ENCODE measurements at places on chromosomes 11 and 22. TPM values are rescaled to one million over a fixed set of nuclear protein-coding genes. Genes with fewer than 3 reads are reported as not detected.
A peak's percentile ranks its signal among the peaks of the same experiment; 100 is the strongest.

Gene SCARF2
- polyA plus RNA-seq: 1.4 TPM

Gene PELI3
- 13.2 TPM for polyA plus RNA-seq

Gene PDHX
- polyA plus RNA-seq: 17.5 TPM

Gene XKR3
- not detected for polyA plus RNA-seq

GRCh38 chr11:99887481-99887880 lies 799.6 kb upstream of the ARHGAP42 start:
- no peak overlapping the region for H3K27ac ChIP-seq
- H3K36me3 ChIP-seq: no peaks in the 10 kb centered on the region
- H3K4me3 ChIP-seq: no peak overlapping the region
- H3K4me1 ChIP-seq: no peaks in the 10 kb centered on the region
- H3K27me3 ChIP-seq: no peaks in the 10 kb centered on the region

DNA sequence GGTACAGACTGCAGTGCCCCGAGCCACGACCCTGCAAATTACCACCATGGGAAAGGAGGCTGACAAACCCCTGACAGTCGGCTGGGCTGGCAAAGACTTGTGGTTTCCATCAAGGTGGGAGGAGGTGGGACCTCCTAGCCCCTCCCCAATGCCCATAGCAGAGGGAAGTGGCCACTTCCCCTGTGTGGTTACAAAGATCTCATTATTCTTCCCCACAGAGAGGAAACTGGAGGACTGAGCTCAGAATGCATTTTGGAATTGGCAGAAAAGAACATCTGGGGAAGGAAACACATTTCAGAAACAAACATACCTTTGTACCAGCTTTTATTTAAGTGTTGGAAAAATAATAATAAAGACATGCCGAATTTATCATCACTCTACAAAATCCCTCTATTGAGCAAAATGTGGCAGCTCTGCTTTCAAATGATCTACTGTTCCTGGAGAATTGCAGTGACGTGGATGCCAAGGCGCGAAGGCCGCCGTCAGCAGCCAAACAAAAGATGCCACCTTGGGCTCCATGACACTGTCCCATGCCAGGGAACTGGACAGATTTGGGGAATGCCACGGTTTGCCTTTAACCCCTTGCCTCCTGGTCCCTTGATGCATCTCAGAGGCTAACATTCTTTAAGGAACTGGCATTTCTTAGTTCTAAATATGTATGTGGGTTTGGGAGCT lies 169.6 kb downstream of the CRYBB2 start:
- no peak overlapping the region for H3K27ac ChIP-seq
- H3K36me3 ChIP-seq: no peaks in the 10 kb centered on the region
- no peak overlapping the region for H3K4me3 ChIP-seq
- DNase-seq: peak; percentile 39
- H3K27me3 ChIP-seq: no peaks in the 10 kb centered on the region

DNA sequence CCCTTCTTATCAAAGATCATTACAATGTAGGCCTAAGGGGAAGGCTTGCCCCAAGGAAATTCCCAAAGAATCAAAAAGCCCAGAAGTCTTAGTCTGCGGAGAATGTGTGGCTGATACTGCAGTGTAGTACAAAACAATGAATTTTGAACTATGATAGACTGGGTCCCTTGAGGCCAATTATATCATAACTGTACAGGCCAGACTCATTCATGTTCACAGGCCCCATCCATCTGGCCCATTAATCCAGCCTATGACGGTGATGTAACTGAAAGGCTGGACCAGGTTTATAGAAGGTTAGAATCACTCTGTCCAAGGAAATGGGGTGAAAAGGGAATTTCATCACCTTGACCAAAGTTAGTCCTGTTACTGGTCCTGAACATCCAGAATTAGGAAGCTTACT lies 35.2 kb downstream of the IGLL1 start:
- H3K27me3 ChIP-seq: no peaks in the 10 kb centered on the region
- no peaks in the 10 kb centered on the region for H3K4me1 ChIP-seq

- peaks cover 7% of the 10 kb centered on the region for H3K4me1 ChIP-seq
- H3K4me3 ChIP-seq: no peak overlapping the region
Observed at GRCh38 chr11:73176145-73176873, 34.2 kb upstream of the FCHSD2 start.

DNA sequence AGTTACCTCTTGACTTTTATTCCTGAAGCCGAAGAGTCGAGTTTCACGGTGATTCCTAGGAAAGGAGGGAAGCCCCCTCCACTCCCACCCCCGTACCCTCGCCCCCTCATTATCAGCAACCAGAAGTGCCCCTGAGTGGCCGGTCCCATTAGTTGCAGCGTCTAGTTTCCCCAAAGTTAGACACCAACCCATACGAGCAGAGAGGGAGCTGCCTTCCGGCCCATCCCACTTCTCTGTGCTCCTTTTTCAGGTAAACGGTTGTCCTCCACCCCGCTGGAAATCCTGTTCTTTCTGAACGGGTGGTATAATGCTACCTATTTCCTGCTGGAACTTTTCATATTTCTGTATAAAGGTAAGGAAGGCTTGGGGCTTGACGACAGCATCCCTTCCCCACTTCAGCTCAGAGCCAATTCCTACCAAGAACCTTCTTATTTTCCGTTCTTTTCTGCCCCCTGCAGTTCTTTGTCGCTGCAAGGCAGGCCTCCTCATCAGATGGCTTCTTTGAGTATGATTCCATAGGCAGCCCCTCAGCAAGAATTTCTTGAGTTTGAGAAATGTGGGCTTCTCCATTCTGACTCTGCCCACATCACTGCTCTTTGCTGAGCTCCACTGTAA lies 701 bp downstream of the TMEM216 start:
- H3K4me3 ChIP-seq: peak overlapping the region; percentile 90
- peak overlapping the region; percentile 67 for H3K27ac ChIP-seq
- DNase-seq: no peak
- no peaks in the 10 kb centered on the region for H3K27me3 ChIP-seq
- peaks cover 14% of the 10 kb centered on the region for H3K36me3 ChIP-seq

DNA sequence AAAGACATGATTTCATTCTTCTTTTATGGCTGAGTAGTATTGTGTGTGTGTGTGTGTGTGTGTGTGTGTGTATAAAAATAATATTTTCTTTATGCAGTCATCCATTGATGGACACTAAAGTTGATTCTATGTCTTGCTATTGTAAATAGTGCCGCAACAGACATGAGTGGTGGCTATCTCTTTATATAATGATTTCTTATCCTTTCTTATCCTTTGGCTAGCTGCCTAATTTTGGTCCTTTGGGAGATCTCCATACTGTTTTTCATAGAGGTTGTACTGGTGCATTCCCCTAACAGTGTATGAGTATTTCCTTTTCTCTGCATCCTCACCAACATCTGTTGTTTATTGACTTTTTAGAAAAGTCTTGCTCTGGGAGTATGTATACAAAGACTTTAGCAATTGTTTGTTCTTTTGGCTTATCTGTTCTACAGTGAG lies 107.0 kb downstream of the STIM1 start:
- no peak overlapping the region for H3K27ac ChIP-seq
- no peak for DNase-seq
- no peak overlapping the region for H3K4me3 ChIP-seq
- H3K27me3 ChIP-seq: no peaks in the 10 kb centered on the region
- peaks cover under 1% of the 10 kb centered on the region for H3K36me3 ChIP-seq
- H3K4me1 ChIP-seq: no peaks in the 10 kb centered on the region

- no peak for DNase-seq
- H3K4me1 ChIP-seq: no peaks in the 10 kb centered on the region
- H3K27me3 ChIP-seq: no peaks in the 10 kb centered on the region
- H3K27ac ChIP-seq: no peak overlapping the region
- no peak overlapping the region for H3K4me3 ChIP-seq
Observed at GRCh38 chr11:112864672-112865071, 96.5 kb upstream of the NCAM1 start.

DNA sequence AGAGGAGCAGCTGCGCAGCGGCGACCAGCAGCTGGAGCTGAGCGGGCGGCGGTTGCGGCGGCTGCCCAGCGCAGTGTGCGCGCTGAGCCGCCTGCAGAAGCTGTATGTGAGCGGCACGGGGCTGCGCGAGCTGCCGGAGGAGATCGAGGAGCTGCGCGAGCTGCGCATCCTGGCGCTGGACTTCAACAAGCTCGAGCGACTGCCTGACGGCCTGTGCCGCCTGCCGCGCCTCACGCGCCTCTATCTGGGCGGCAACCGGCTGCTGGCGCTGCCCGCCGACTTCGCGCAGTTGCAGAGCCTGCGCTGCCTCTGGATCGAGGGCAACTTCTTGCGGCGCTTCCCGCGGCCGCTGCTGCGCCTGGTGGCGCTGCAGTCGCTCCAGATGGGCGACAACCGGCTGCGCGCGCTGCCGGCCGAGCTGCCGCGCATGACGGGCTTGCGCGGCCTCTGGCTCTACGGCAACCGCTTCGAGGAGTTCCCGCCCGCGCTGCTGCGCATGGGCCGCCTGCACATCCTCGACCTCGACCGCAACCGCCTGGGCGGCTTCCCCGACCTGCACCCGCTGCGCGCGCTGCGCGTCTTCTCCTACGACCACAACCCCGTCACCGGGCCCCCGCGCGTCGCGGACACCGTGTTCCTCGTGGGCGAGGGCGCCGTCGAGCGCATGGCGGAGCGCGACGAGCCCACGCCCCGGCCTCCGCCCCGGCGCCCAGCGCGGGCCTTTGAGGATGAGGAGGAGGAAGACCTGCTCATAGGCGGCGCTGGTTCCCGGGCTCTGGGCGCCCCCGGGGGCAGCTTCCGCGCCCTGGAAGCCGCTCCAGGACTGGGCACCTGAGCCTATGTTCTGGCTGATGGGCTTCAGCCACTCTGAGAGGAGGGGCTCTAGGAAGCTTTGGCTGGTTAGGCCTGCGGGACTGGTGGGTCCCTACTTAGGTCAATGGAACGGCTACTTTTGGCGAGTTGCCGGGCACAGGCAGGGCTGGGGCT lies 787 bp downstream of the LRRC10B start:
- H3K27ac ChIP-seq: no peak overlapping the region
- peak; percentile 57 for DNase-seq
- no peaks in the 10 kb centered on the region for H3K36me3 ChIP-seq
- peaks cover 27% of the 10 kb centered on the region for H3K27me3 ChIP-seq
- H3K4me1 ChIP-seq: peaks cover 4% of the 10 kb centered on the region

GRCh38 chr22:36884349-36885158 lies 23.7 kb downstream of the NCF4 start:
- H3K36me3 ChIP-seq: no peaks in the 10 kb centered on the region
- H3K4me1 ChIP-seq: peaks cover 23% of the 10 kb centered on the region
- no peaks in the 10 kb centered on the region for H3K27me3 ChIP-seq
- peak overlapping the region; percentile 60 for H3K27ac ChIP-seq
- H3K4me3 ChIP-seq: no peak overlapping the region

GRCh38 chr11:92782806-92783205 lies 186.6 kb upstream of the MTNR1B start:
- H3K4me1 ChIP-seq: no peaks in the 10 kb centered on the region
- H3K27me3 ChIP-seq: no peaks in the 10 kb centered on the region
- no peak overlapping the region for H3K4me3 ChIP-seq
- no peak for DNase-seq
- no peak overlapping the region for H3K27ac ChIP-seq

GRCh38 chr11:35116245-35116644 lies 22.7 kb upstream of the CD44 start:
- no peak for DNase-seq
- no peak overlapping the region for H3K27ac ChIP-seq
- peaks cover 8% of the 10 kb centered on the region for H3K4me1 ChIP-seq
- H3K27me3 ChIP-seq: no peaks in the 10 kb centered on the region
- H3K4me3 ChIP-seq: no peak overlapping the region

DNA sequence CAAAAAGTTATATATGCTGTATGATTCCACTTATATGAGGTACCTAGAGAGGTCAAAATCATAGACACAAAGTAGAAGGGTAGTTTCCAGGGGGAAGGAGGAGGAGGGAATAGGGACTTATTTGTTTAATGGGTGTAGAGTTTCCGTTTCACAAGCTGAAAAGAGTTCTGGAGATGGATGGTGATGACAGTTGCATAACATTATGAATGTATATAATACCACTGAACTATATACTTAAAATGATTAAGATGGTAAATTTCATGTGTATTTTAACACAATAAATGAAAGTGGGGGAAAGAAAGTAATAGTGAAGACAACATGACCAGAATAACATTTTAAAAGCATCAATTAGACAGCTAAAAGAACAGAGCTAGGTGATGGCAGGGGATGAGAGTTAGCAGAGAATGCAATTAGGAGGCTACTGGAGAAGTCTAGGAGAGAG lies 51.2 kb downstream of the MRTFA start:
- no peak for DNase-seq
- H3K27me3 ChIP-seq: no peaks in the 10 kb centered on the region
- H3K4me1 ChIP-seq: no peaks in the 10 kb centered on the region
- peaks cover 61% of the 10 kb centered on the region for H3K36me3 ChIP-seq
- no peak overlapping the region for H3K4me3 ChIP-seq
